ENCODE measurements at places on chromosomes 7 and 10.

DNA sequence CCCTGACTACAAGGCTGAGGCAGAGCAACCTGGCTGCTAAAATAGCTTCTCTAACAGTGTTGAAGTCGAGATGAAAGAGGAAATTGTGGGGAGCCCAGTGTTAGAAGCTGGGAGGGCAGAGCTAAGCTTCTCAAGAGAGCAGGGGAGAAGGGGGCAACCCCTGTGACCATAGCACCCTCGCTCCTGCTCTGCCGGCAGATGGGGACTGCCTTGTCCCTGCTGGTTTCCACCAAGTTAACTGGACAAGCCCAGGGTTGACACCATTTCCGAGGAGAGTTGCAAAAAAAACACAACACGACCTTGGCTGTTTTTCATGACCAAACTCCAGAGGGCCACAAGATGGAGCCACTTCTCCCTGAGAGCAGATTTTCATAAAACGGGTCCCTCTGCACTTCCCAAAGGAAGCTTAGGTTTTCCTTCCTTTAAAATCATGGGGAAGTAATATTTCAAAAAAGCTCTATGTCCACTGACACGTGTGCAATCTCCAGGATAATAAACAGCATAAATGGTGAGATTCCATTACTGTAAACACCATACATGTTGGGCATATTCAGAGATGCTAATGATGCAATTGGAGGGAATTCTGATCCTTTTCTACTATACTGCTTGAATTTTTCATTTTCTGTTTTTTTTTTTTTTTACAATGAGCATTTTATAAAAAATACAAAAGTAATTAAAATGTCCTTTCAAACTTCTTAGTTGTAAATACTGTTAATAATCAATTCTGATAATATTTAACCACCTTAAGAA is 140.4 kb downstream of the PIP4K2A start:
- no peak for DNase-seq

DNA sequence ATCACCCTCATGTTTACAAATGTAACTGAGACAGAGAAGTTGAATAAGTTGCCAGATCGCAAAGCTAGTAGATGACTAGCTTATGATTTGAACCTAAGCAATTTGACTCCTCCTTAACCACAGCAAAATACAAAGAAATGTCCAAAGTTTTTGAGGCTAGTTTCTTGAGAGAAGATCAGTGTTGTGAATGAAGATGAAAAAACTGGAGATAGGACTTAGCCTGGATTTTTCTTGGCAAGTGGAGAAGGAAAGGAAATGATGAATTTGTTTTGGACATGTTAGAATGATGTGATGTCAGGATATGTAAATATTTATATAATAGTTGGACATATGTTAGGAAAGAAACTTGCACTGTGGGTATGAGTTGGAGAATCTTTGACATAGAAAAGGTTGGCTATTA is 149.8 kb downstream of the LSMEM1 start:
- no peak for DNase-seq

GRCh38 chr7:44396496-44396895 is 71.1 kb upstream of the CAMK2B start:
- DNase-seq = no peak

- no peak for DNase-seq
These were observed 317.0 kb upstream of the COBL start for GRCh38 chr7:51633596-51633995.

- DNase-seq = no peak
These were observed 32.9 kb upstream of the BPGM start for GRCh38 chr7:134613623-134614347.

DNA sequence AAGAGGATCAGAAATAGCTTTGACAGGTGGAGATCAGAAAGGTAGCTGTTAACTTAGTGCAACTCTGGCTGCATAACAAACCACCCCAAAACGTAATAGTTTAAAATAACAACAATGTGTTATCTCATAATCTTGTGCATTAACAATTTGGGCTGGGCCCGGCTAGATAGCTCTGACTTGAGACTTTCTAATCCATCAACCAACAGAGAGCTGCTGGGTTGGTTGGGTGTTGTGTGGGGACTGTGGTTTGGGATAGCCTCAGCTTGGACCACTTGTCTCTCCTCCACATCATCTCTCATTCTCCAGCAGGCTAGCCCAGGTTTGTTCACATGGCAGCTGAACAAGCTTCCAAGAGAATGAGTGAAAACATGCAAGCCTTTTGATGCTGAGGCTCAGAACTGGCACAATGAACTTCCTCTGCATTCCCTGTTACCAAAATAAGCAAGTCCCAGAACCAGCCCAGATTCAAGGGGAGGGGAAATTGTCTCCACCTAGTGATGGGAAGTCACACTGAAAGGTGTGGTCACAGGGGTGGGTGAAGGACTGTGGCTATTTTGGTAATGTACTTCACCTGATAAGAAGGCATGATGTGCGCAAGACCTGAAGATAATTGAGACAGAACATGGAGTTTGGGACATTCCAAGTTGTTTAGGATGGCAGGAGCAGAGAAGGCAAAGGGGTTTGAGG is 20.4 kb upstream of the ASAH2 start:
- DNase-seq = no peak

DNA sequence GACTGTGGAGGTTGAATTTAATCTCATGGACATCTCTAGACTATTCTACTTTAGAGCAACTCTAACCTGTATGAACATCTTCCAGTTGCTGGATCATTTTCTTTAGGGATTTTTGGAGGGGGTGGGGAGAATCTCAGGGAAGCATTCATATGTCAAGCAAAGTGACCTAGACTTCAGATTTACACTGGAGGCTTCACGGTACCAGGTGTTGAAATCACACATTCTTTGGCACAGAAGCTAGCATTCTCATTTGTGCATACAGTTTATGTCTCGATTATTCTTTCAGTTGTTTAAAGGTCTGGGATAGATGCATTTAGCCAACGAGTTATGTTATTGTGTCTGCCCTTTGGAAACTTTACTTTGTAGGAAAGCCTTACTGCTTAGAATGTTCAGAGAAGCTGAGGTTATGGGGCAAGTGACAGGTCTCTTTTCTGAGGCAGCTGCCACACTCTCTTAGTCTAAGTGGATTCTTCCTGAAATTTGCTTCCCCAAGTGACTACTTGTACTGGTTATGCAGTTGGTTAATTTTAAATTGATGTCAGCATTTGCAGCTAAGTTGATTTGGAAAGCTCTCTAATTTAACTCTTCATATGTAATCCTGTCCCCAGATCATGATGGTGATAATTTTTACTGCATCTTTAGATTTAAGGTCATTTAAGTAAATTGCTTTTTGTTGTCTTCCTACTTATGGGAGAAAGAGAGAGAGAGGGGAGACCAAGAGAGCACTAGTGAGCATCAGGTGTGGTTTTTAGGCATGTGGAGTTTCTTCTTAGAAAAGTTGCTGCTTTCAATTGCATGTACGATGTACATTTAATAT is 153.8 kb downstream of the PRKG1 start:
- DNase-seq = no peak

- peak; percentile 55 for DNase-seq
These were observed 22.8 kb upstream of the ORC5 start for GRCh38 chr7:104230606-104231005.

- peak; percentile 27 for DNase-seq
These were observed 222.1 kb downstream of the GLI3 start for GRCh38 chr7:42014625-42015618.

- peak; percentile 39 for DNase-seq
These were observed 103.6 kb downstream of the LYZL1 start for GRCh38 chr10:29392376-29393021.

GRCh38 chr10:5068274-5068984 is 25.8 kb upstream of the AKR1C3 start:
- DNase-seq = no peak

GRCh38 chr7:138097064-138097741 is 20.9 kb downstream of the AKR1D1 start:
- no peak for DNase-seq

GRCh38 chr7:82445271-82445670 is 1.7 kb upstream of the CACNA2D1 start:
- DNase-seq = peak; percentile 69

DNA sequence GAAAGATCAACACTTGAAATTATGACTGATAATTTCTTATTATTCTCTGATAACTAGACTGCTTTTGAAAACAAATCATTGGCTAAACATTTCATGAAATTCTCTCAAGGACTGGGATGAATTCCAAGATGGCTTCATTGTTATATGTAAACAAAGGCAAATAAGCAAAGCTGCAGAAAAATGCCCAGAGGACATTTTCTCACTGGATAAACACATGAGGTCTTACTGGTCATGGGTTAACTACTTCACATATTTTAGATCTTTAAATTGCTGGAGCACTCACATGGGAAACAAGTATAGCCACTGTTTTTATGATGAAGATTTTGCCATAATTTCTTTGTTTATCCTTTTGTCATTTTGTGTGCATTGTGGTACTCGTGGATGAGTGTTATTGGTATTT is 239.1 kb downstream of the PHF14 start:
- no peak for DNase-seq

- no peak for DNase-seq
These were observed 31.8 kb upstream of the TMEM273 start for GRCh38 chr10:49220031-49220430.

GRCh38 chr7:39145283-39145682 is 167.6 kb downstream of the POU6F2 start:
- DNase-seq = no peak

- no peak for DNase-seq
These were observed 61.2 kb downstream of the TNRC18 start for GRCh38 chr7:5362466-5362865.

GRCh38 chr7:112405286-112405685 is 45.0 kb upstream of the IFRD1 start:
- DNase-seq = no peak

DNA sequence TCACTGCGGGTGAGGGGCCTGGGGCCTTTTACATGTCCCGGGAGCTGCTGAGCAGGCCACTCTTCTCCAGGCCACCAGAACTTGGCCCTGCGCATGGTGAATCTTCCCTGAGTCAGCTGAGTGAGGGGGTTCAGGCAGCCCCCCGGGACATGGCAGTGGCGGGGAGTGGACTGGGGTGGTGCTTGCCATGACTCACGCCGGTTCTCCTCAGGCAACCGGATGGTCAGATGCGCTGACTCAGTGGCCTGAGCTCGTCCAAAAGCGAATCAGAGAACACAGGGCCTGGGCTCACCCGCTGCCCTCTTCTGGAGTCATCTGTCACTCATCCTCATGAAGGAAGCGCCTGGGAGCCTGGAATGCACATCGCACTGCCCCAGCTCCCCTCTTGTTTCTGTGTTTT is 33.5 kb downstream of the HTRA1 start:
- DNase-seq = no peak

GRCh38 chr7:6315746-6316145 is 43.3 kb upstream of the CYTH3 start:
- no peak for DNase-seq

- DNase-seq = peak; percentile 78
These were observed 39.6 kb upstream of the HSPB1 start for GRCh38 chr7:76262683-76263402.

- peak; percentile 93 for DNase-seq
These were observed 356 bp upstream of the NDUFB2 start for GRCh38 chr7:140696024-140696679.

- DNase-seq = no peak
These were observed 198.1 kb upstream of the NFE2L3 start for GRCh38 chr7:25953859-25954258.

DNA sequence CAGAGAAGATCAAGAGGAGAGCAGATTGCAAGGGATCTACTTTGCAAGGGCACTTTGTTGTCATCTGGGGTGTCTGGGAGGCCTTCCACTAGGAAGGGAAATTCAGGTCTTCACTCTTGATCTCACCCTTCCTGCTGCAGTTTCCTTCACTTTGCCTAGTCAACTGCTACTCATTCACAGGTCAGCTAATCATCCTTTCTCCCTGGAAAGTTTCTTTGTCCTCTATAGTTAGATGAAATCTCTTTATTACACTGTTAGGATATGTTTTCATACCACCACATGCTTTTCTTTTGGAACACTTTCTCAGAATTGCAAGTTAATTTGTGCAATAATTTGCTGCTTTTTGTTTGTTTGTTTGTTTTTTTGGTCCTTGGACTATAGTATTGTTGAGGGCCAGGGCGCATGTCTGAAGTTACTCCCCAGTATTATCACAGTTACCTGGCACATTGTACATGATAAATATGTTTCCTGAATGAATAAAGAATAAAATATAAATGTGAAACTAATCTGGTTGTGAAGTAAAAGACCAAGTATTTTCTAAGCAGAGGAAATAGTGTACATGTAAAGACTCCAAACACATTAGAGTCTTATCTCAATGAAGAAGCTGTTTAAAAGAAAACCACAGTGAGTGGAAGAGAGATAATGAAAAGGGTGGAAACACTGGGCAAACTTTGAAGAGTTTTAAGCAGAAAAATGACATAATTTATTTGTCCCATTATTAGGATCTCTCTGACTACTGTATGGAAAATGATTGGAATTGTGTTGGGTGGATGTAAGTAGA is 139.9 kb upstream of the DGKB start:
- no peak for DNase-seq

GRCh38 chr10:131658476-131659110 is 242.2 kb upstream of the PPP2R2D start:
- DNase-seq = no peak

DNA sequence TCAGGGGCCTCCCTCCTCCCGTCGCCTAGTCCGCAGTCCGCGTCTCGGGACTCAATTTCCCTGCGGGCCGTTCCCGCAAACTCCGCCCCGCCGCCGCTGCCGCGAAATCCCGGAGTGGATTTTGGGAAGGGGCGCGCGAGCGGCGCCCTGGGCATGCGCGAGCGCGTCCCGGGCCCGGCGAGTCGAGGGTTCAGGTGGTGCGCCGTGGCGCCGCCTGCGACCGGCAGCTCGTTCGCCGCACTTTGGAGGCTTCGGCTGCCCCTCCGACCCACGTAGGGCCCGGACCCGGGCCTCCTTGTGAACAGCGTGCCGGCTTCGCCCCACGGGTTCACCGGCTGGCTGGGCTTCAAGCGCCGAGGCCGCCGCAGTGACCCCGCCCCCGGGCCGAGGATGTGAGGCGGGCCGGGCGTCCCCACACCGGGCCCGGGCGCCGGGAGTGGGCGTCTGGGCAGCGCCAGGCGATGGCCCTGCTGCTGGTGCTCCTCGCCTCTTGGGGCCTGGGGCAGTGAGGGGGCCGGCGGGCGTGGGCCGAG is at the start of gene PLEKHA8:
Gene PLEKHA8, plus strand, starts transcription at position 197 of the 533 bp plus-strand sequence. CDS start 351 bp downstream, outside the sequence.
- DNase-seq = peak; percentile 86

- no peak for DNase-seq
These were observed 119.8 kb downstream of the PRPF18 start for GRCh38 chr10:13706604-13707003.

- no peak for DNase-seq
These were observed 2.5 kb downstream of the SLK start for GRCh38 chr10:103969436-103969835.

GRCh38 chr10:129786216-129786615 is 177.9 kb downstream of the EBF3 start:
- no peak for DNase-seq

DNA sequence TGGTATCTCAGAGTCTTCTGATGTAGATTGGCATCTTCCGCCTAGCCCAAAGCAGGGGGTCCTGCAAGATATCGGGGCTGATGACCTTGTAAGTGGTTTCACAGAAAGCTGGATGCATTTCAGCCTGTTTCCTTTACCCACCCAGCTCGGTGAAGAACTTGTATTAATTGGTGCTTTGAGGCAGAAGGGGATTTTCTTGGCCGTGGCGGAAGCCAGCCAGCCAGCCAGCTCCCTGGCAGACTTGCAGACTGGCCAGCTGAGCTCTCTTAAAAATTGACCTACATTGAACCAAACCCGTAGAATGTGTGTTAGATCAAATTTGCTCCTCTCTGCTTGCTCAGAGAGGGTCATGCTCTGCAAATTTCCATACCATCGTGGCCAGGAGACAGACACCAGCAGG is 218.4 kb downstream of the ADAM12 start:
- DNase-seq = no peak

Measured in NCI-H2081 (cell line).